ENCODE measurements at places on chromosomes 11 and 22. TPM values are rescaled to one million over a fixed set of nuclear protein-coding genes. Genes with fewer than 3 reads are reported as not detected.

OR52N5 gene
- not detected for total RNA-seq

DNA sequence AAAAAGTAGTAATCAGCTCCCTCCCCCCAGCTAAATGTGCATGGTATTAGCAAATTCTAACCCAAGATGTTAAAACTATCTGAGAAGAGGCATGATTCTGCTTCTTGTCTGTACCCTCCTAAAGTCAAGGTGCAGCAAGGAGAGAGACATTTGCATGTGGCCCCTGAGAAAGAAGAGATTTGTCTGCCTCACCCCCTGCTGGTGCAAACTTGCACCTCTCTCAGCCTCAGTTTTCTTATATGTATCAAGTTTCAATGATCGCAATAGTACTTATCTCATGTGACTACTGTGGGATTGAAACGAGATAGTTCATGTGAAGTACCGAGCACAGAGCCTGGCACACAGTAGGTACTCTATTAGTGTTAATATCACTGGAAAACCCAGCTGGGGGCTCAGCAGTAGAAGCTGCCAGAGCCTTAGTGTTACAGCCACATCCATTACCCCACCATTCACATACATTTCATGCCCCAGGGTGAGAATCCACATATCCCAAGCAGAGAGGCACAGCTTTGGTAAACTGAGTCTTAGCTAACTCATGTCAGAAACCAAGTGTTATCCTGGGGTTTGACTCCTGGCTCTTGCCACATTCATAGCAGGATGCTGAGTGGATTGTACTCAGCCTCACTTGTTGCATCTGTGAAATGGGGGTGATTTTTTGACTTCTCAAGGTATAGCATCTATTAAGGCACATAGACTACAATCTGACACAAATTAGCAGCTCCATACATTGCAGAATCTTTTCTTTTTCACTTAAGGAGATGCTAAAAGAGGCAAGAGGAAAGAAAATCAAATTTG is 24.9 kb downstream of the CD44 start:
- no peak for DNase-seq

- no peak for DNase-seq
These were observed 18.0 kb downstream of the TOLLIP start for GRCh38 chr11:1291295-1292017.

DNA sequence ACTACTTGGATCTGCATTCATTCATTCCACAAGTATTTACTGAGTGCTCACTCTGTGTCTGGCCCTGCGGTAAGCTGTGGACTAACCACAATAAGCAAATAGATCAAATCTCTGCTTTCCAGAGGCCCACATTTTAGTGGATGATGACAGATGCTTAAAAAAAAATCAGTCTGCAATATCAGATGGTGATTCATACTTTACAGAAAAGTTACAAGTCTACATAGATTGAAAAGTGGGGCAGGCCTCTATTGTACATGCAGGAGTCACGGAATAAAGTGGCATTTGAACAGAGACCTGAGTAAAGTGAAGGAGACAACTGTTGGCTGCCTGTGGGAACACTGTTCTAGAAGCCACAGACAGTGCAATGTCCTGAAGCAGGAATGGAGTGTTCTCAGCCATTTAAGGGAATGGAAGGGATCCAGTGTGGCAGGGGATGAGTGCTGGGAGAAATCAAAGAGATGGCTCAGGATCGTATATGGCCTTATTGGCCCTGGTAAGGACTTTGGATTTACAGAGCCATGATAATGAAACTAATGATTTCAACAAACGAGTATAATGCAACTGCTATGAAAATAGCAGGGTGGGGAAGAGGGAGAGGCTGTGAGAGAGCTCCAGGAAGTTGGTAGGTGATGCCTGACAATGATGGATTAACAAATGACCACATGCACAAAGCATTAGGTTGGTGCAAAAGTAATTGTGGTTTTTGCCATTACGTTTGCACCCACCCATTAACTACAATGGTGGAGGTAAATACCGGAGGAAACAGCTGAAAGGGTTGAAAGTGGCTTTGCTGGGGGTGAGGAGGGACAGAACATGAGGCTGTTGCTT is 31.1 kb downstream of the TMEM45B start:
- DNase-seq: no peak

DNA sequence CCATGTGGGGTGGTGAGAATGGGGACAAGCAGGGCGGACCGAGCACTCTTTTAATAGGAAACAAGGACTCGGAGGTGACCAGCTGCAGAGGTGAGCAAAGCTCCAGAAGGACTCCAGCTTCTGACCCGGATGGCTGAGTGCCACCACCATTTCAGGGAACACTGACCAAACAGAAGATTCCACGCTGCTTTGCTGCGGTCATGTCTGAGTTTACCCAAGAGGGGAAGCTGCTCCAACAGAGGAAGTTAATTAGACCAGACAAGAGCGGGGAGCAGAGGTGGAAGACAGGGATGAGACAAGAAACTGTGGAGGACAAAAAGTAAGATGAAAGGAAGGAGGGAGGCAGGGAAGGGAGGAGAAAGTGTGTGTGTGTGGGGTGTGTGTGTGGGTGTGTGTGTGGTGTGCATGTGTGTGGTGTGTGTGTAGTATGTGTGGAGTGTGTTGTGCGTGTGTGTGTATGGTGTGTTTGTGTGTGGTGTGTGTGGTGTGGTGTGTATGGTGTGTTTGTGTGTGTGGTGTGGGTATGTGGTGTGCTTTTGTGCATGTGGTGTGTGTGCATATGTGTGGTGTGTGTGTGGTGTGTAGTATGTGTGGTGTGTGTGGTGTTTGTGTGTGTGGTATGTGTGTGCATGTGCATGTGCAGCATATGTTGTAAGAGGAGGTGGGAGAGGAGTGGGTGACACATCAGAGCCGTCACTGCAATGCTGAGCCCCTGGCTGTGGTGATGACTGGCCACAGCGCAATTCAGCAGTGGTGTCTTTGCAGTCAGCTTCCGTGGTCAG is 82.2 kb upstream of the AKIP1 start:
- no peak for DNase-seq

DNA sequence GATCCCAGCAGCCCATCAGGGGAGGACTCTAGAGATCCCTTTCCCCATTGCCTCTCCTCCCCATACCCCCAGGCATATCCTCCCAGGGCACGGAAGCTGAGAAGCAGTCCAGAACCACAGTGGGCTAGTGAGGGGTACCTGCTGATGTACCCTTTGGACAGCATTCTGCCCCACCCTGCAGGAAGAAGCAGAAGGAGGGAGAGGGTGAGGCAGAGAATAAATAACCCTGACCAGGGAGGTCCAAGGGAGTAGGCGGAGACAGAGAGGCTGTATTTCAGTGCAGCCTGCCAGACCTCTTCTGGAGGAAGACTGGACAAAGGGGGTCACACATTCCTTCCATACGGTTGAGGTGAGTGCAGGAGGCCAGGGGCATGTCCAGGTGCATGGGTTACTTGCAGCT is at the start of gene OR51E1:
TSS of gene OR51E1 (plus strand) at position 301 of the 400 bp plus-strand sequence. CDS start 8,545 bp downstream, outside the sequence.
- no peak for DNase-seq
